ENCODE measurements at places on chromosomes 12 and 14.

DNA sequence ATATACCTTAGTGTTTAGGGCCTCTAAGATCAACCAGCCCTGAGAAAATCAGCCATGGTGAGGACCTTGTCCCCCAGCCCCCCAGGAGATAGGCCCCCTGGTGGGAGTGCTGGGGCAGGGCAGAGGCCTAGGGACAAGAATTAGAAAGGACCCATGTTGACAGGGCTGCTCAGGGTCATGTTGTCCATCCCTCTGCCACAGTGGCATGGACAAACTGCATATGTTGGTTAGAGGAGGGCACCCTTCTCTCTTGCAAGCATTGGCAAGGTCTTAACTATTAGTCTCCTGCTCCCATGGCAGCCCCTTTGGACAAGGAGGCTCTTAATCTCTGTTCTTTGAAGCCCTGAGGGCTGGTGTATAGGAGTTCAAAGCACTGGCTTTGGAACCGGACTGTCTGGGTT lies 755 bp upstream of the PTPN6 start:
- no peak for DNase-seq

DNA sequence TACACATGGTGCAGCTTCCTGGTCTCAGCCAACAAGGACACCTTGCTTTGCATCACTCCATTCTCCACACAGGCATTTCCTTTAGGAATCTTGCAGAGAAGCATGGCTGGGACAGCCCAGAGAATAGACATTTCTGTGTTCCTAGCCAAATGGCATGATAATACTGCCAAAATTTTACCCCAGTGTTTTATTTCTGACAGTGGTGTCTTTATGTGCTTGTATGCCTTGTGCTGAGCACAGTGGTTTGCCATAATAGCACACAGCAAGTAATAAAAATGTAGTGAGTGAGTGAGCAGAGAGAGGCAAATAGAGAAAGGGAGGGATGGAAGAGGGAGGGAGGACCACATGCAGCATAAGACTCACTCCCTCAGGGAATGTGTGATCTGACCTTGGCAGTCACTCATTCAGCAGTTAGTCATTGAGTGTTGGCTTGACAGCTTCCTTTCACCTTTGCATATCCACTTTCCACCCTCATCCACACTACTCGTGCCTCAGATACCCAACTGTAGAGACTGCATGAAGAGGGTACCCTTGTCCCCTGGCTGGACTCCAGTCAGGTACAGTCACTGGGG lies 212.8 kb upstream of the CCDC196 start:
- no peak for DNase-seq

DNA sequence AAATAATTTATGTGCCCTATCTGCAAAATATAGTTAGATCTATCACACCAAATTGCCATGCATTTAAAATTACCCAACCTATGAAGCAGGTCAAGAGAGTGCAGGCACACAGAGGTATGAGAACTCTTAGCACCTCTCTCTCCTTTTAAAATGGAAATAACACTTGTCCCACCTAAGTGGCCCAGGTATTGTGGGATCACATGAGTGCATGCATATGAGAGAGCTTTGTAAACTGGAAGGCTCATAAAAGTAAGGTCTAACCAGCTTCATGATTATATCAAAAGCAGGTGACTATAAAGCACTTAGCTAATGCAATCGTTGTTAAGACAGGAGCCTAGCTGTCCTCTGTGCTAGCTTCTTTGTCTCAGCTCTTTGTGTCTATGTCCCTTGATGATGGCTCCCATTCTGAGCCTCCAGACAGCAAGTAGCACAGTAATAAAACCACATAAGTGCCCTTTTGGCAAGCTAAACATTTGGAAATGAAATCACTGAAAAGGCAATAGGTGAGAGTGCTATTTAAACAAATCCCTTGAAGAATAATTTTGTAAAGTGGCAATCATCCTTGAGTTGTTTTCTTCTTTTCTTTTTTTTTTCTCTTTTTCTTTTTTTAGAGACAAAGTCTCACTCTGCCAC lies 219.0 kb downstream of the NTF3 start:
- DNase-seq: no peak

DNA sequence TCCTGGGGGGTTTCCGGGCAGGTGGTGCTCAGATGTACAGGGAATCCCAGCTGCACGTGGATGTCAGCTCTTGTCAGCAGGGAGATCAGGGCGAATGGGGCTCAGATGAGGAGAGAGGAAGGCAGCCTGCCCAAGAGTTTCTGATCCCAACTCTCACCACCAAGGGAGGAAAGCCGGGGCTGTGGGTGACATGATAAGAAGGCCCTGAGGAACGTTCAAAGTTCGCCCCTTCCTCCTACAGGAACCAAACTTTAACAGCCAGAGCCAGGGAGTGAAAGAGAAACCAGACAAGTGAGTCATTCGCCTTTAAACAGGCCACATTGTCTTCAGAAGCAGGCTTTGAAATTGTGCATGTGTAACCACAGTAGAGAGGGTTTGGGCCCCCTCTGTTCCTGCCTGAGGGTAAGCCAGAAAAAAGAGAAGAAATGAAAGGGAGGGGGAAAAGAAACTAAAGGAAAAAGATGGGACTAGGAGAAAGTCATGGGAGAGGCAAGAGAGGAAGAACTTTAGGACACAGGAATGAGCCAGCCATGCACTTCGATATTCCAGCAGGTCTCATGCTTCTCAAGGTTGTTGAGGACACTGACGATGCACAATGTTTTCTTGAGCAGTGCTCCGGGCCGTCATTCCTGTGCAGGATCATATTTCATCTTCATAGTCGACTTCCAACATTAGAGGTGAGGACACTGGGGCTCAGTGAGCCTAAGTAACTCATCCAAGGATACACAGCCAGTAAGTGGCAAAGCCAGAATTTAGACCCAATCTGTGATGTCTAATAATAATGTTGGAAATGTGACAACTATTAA lies 691.4 kb upstream of the TBX3 start:
- peak; percentile 32 for DNase-seq

- DNase-seq: no peak
Observed at GRCh38 chr14:65943150-65943549, 530.6 kb downstream of the FUT8 start.

DNA sequence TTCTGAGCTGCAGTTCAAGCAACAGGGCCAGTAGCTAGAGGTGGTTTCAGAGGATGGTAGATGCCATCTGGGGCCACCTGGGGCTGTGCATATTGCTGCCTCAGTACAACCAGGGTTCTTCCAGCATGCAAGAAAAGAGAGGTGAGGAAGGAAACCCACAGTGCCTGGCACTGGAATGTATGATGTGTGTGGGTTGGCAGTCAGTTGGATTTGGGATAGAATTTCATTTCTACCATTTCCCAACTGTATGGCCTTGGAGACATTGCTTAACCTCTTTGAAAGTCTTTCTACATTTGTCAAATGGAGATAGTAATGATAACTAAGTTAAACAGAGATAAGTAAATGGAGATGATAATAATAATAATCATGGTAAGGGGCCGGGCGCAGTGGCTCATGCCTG lies 10.2 kb upstream of the LRRC10 start:
- no peak for DNase-seq

- DNase-seq: no peak
Observed at GRCh38 chr12:29208936-29209701, 60.0 kb downstream of the FAR2 start.

DNA sequence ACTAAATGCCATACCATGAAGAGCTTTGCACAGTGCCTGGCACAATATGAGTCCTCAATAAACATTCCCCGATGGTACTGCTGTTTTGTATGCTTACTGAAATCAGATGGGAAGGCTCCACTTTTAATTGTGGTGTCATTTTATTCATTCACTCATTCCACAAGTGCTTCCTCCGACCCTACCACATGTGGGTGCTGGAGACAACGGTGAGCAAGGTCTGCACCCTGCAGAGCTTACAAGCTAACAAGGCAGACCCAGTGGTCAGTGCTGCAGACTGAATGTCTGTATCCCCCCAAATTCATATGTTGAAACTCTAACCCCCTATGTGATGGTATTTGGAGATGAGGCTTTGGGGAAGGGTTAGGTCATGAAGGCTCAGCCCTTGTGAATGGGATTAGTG lies 48.3 kb downstream of the RFX4 start:
- no peak for DNase-seq
